ENCODE measurements at places on chromosomes 13 and 19.

DNA sequence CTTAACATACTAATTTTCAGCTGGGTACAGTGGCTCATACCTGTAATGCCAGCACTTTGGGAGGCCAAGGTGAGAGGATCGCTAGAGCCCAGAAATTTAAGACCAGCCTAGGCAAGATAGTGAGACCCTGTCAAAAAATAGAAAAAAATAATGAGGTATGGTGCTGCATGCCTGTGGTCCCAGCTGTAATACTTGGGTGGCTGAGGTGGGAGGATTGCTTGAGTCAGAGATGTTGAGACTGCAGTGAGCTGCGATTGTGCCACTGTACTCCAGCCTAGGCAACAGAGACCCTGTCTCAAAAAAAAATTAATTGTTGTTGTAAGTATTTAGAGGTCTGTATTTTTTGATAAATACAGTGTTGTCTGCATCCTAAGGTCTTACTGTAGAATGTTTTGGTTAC, 66.8 kb downstream of the FNDC3A start:
- DNase-seq, result no peak

DNA sequence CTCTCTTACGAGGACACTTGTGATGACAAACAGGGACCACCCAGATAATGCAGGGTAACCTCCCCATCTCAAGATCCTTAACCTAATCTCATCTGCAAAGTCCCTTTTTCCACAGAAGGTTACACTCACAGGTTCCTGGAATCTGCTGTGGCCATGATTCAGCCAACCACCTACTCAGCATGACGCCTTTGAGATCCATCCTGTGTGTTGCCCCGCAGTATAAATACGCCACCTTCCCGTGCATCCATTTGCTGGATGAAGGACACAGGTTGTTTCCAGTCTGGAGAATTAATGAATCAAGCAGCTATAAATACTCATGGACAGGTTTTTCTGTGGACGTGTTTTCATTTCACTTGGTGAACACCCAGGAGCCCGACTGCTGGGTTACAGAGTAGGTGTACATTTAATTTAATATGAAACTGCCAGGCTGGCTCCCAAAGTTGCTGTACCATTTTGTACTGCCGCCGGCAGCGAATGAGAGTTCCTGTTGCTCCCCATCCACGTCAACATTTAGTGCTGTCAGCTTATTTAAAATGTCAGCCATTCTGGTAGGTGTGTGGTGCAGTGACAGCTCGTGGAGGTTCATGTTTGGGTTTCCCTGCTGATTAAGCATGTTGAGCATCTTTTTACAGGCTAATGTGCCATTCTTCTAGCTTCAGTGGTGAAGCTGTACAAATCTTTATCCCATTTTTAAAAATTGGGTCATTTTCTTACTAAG, 40.2 kb downstream of the ELL start:
- no peak for DNase-seq

DNA sequence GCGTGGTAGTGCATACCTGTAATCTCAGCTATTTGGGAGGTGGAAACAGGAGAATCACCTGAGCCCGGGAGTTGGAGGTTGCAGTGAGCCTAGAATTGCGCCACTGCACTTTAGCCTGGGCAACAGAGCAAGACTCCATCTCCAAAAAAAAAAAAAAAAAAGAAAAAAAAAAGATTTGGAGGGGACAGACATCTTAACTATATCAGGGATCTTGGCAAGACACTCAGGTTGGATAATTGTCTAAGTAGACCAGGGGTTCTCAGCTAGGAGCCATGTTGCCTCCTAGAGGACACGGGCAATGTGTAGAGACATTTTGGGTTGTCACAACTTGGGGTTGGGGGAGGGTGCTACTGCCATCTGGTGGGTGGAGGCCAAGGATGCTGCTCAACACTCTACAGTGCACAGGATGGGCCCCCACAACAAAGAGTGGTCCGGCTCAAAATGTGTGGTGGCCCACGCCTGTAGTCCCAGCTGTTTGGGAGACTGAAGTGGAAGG, 1.9 kb upstream of the ZNF580 start:
- peak; percentile 57 for DNase-seq

- peak; percentile 99 for DNase-seq
Observed at GRCh38 chr19:16315825-16316505, 8.7 kb upstream of the KLF2 start.

DNA sequence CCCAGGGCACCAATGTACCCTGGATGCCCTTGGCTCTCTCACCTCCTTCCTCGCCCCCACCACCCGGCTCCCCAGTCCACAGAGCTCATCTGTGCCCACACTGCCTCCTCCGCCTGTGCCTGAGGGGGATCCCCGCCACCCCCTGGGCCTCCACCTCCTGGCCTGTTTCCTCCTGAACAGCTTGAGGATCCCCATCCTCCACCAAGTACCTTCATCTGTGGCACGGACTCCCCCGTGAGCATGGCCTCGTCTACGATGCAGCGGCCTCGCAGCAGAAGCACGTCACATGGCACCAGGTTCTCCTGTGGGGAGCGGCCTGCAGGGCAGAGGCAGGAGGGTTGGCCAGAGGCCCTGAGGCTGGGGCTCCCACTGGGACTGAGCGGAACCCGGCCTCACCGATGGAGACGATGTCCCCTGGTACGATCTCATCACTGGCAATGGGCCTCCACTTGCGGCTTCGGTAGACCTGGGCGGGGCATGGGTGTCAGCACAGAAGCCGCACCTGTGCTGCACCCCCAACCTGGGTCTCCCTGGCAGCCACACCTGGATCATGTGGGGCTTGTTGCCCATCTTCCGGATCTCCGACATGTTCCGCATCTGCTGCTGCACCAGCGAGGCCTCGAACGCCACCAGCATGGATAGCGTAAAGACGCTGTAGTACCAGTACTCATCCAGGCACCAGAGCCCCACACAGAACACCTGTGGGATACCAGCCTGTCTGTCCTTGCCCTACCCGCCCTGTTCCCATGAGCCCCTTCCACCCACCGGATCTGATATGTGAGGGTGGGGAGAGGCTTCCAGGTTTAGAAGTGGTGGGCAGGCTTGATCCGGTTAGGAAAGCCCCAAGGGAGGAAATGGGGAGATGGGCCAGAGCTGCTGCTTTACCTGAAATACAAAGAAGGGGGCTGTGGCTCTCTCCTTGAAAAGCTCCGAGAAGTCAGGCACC, 6.8 kb downstream of the ATP13A1 start:
- no peak for DNase-seq

DNA sequence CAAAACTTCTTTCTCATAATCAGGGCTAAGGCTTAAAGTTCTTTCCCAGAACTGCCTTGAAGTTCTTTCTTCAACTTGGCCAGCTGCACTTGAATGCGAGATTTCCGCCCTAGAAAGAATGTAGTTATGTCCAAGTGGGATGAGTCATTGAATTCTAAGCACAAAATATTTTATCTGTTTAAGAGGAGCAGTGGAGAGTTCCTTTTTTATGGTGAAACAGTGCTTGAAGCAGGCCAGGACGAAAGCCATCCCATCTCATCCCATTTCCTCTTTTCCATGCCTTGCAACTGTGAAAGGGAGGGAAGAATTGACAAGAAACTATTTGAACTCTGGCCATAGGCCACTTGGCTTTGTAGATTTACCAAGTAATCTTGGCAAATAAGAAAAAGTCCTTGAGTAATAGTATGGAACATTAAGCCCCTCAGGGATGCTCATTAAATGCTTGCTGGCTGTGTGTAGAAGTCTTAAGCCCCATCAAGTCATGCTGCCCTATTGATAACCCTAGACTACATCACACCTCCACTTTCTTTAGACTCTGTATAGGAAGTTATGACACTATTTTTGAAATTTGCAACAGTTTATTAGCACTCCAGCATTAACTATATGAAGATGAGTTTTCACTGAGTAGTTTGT, 174.5 kb downstream of the KCTD12 start:
- peak; percentile 91 for DNase-seq

DNA sequence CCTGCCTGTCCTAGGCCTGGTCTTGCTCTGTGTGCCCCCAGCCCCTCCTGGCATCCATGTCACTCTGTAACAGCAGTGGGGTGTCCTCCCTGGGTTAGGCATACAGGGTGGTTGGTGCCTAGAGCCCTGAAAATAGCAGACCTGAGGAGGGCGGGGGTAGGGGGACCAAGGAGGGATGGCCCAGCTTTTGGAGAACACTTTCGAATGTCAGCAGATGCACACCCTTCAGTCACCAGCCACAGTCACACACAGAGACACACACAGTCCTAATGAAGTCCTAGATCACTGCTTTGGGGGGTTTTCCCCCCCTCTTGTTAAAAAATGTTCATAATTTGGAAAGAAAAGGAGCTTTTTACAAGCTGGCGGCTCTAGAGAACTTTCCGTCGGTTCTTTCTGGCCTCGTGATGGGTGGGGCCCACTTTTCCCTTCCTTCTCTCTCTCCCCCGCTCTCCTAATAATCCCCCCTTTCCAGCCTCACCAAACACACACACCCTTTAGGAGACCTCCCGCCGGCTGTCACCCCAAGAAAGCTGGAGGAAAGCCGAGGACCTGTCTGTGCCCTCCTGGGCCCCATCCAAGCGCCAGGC, 47.9 kb downstream of the LYL1 start:
- no peak for DNase-seq

DNA sequence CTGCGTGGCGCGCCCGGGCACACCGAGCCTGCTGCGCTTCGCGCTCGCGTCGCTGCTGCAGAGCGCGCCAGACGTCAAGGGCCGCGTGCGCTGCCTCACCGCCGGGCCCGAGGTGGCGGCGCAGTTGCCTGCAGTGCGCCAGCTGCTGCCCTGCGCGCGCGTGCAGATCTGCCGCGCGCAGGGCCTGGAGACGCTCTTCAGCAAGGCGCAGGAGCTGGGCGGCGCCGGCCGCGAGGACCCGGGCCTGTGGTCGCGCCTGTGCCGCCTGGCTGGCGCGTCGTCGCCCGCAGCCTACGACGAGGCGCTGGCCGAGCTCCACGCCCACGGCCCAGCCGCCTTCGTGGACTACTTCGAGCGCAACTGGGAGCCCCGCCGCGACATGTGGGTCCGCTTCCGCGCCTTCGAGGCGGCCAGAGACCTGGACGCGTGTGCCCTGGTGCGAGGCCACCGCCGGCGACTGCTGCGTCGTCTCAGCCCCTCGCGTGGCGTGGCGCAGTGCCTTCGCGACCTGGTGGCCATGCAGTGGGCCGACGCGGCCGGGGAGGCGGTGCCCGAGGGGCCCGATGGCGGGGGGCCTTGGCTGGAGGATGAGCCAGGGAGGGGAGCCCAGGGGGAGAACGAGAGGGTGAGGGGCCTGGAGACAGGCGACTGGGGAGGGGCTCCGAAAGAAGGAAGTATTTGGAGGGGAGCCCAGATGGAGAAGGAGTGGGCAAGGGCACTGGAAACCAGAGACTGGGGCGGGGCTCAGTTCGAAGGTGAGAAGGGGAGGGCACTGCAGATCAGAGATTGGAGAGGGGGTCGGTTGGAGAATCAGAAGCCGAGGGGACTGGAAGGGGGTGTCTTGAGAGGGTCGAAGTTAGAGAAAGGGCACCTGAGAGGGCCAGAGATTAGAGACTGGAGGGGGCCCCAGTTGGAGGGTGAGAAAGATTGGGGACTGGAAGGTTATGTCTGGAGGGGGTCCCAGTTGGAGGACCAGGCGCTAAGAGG, 24.7 kb downstream of the ZSWIM9 start:
- no peak for DNase-seq

All from fibroblast of mammary gland (primary cell).